SJCRH30 (cell line): ENCODE measurements at places on chromosomes 5 and 9.

- no peak for DNase-seq
Measured at GRCh38 chr9:99634186-99634585, 187.5 kb upstream of the NR4A3 start.

- DNase-seq = no peak
Measured at GRCh38 chr5:78533356-78533755, 115.2 kb downstream of the LHFPL2 start.

DNA sequence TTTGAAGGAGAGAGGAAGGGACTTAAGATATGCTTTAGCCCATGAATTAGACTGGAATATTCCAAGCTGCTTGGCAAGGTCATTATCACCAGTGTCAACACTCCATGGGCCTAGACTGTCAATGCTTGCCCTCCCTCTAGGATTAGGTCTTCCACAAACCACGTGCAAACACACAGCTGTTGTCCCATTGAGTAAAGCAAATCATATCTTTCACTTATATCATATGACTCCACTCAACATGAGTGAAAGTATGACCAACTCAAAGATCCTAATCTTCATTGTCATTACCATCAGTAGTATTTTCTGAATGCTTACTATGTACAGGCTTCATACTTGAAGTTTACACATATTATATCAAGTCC lies 57.0 kb upstream of the GRAMD2B start:
- peak; percentile 67 for DNase-seq

GRCh38 chr9:124427281-124427680 lies 12.0 kb upstream of the PSMB7 start:
- no peak for DNase-seq

GRCh38 chr9:28073270-28073669 lies 500.0 kb upstream of the C9orf72 start:
- peak; percentile 63 for DNase-seq

GRCh38 chr9:36803961-36804360 lies 230.1 kb downstream of the PAX5 start:
- no peak for DNase-seq

GRCh38 chr9:20043035-20043434 lies 254.2 kb upstream of the SLC24A2 start:
- DNase-seq = no peak

DNA sequence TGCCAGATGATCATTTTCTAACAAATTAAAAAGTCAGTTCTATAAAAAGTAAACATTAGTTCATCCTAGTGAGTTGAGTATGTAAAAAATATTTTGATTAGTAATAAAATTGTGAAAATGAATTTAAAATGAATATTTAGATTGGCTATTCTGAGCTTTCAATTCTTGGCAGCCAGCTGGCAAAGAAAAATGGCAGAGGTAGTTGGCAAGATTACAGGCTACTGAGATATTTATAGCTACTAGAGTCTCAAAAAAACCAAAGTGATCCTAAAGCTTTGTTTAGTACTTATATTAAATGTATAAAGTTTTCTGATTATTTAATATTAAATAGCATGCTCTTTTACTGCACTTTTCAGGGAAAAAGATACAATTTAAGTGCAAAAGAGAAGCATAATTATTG lies 25.0 kb downstream of the SGTB start:
- DNase-seq = no peak

- DNase-seq = no peak
Measured at GRCh38 chr5:10333154-10334006, 20.1 kb upstream of the MARCHF6 start.

- no peak for DNase-seq
Measured at GRCh38 chr5:158975363-158975762, 124.4 kb downstream of the EBF1 start.

DNA sequence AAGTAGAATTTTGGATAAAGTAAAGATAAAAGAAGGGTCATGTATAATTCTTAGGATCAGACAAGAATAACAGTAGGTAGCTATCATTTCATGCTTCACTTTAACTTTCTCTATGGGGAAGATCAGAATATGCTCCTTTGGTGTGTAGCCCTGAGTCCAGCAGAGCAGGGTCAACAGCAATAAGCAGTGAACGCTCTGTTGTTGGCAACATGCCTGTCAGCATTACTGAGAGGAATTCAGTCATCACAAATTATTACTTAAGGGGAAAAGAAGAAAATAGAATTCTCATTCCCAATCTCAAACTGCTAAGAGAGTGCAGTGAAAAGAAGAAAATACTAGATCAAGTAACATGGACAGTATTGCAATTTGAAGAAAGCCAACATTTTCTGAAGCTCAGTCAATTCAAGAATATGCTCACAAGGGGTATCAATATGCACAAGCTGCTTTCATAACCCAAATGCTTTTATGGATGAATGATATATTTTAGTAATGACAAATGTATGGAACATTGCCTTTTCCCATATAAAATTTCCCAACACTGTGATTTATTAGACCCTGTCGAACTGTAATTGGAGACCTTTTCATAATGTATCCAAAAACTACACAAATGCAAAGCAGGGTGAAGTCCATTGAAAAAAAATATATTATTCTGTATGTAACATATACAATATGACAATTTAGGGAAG lies 1359.4 kb downstream of the EFNA5 start:
- no peak for DNase-seq

GRCh38 chr9:9846557-9846956 lies 766.2 kb downstream of the PTPRD start:
- no peak for DNase-seq

DNA sequence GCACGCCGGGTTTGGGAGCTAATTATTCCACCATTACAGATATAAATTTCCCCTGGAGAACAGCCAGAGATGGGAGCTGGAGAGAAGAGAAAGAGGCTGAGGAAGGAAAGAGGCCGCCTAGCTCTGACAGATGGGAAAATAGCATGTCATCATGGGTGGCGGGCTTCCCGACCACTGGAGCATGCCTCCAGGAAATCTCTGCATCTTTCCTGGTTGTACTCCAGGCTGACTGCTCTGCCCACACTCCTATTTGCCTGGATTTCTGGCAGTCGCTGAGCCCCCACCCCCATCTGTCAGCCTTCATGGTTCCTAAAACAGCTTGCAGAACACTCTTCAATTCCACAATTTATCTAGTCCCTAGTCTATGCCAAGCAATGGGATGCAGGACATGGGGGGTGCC lies 14.3 kb upstream of the GABRP start:
- DNase-seq = no peak

DNA sequence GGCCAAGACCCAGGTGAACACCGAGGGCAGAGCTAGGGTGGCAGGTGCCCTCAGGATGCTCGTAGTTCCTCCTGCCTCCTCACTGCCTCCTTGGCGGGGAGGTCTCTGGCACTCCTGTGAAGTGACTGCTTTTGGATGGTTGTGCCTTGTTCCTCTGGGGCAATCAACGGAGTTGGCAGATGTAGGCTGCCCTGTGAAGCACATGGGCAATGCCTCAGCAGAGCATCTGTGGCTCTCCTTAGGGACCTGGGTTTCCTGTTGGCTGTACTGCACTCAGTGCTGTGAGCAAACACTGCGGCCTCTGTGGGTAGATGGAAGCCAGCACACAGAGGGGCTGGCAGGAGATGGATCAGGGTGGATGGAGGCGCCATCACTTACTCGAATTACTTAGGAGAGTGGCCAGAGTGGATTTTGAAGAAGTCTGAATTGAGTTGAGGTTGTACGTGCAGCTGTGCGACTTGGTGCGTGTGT lies 71.4 kb upstream of the COL5A1 start:
- DNase-seq = peak; percentile 51

GRCh38 chr9:114027159-114027862 lies 50.8 kb downstream of the AMBP start:
- DNase-seq = no peak

- peak; percentile 87 for DNase-seq
Measured at GRCh38 chr9:101458963-101459631, 23.5 kb upstream of the ALDOB start.

DNA sequence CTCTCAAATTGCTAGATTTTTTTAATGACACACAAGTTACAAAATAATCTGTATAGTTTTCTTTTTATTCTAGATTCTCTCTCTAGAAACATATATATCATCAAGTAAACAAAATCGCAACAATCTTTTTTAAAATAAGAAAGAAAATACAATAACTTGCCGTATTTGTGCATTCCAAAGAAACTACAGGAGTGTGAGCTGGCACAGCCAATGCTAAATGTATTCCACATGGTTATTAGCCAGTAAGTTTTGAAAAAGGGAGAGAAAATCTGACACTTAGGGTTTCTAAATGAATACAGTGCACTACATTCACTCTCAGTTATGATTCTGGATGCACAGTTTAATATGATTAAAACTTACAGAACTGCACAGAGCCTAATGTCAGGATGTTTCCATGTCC lies 117.9 kb downstream of the BNC2 start:
- DNase-seq = no peak

GRCh38 chr5:123907349-123907748 lies 395.4 kb downstream of the CSNK1G3 start:
- DNase-seq = no peak

GRCh38 chr9:87694236-87694755 lies 31.6 kb upstream of the CTSL start:
- DNase-seq = no peak

DNA sequence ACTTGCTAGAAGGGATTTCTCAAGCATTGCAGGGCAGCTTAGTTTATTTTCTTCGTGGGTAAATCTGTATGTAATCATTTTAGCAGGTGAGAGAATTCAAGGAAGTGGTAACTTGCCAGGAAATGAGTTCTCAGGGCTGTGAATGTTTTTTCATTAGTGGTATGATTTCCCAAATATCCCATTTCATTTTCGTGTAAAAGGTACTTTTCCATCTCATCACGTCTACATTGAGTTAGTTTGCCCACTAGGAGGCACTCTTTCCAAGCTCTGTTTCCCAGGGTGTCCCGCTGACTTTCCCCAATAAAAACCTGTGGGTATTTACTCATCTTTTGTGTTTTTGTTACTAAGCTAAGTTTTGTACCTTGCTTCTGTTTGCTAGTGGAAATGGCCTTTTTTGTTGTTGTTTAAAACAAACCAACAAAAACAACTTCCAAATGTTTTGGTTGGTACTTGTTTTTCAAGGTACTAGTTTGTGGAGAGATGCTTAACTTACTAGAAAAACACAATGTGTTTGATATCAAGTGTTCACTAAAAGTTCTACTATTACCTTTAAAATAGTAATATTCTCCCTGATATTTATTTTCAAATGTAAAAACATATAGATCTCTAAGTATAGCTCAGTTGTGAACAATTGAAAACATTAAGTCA lies 373.6 kb downstream of the ADGRV1 start:
- peak; percentile 78 for DNase-seq

DNA sequence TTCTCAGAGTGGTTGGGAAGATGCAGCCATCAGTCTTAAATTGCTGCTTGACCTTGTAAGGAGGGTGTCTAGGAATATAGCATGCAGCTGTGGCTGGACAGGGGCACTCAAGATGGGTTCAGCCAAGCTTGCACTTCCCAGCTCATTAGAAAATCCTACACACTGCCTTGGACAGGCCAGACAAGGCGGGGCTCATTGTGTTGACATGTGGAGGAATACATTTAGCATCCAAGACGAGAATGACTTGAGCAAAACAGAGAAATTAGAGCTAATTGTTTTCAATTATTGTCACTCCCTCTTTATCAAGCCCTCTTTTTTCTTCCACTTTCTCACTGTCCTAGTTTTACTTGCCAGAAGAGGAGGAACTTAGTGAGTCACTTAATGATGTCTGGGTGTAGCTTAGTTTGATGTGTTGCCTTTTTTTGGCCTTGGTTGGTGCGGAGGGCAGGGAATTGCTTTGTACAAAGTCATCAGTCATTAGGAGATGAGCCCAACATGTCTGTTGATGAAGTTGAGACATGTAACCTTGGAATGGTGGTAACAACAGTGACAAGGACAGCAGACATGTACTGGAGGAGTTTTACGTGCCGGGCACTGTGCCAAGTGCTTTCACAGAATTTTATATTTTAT lies 1219.3 kb upstream of the WWC1 start:
- DNase-seq = no peak

GRCh38 chr5:132354381-132355139 lies 14.9 kb upstream of the SLC22A5 start:
- DNase-seq = no peak

DNA sequence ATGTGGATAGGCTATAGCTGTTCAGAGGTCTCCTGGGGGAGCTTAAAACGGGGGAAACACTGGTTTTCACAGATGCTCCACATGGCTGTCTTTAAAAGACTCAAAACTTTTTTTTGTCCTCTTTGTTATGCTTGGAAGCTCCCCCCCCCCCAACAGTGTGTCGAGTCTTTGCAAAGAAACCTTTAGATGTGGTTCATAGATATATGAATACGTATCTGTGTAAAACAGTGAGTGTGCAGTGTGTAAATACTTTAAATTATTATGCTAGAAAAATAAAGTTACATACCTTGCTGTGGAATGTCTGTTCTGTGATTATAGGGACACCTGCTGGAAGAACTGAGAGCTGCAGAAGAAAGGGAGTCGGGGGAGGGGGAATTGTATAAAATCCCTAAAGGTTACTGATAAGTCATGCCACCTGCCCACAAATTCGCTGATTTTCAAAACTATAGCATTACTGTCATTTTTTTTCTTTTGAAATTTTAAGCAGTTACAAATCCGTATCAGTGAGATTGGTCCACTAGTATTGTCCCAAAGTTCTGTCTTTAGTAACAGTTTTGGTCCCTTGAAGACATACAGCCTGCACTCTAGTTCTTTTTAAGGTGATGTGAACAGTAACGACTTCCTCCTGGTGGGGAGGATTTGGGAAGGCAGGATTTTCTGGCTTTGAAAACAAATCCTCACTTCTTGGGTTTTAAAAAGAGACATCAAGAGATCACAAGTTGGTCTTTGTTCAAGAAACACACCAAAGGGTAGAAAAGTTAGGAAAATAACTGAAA lies 22.9 kb downstream of the RGMB start:
- DNase-seq = peak; percentile 33
